ENCODE measurements at places on chromosomes 7 and 10. TPM values are rescaled to one million over a fixed set of nuclear protein-coding genes. Genes with fewer than 3 reads are reported as not detected.

- no peak overlapping the region for H3K27ac ChIP-seq
- H3K4me3 ChIP-seq = no peak overlapping the region
- peaks cover 53% of the 10 kb centered on the region for H3K36me3 ChIP-seq
- DNase-seq = no peak
Observed at GRCh38 chr7:152354061-152354460, 81.7 kb downstream of the KMT2C start.

DNA sequence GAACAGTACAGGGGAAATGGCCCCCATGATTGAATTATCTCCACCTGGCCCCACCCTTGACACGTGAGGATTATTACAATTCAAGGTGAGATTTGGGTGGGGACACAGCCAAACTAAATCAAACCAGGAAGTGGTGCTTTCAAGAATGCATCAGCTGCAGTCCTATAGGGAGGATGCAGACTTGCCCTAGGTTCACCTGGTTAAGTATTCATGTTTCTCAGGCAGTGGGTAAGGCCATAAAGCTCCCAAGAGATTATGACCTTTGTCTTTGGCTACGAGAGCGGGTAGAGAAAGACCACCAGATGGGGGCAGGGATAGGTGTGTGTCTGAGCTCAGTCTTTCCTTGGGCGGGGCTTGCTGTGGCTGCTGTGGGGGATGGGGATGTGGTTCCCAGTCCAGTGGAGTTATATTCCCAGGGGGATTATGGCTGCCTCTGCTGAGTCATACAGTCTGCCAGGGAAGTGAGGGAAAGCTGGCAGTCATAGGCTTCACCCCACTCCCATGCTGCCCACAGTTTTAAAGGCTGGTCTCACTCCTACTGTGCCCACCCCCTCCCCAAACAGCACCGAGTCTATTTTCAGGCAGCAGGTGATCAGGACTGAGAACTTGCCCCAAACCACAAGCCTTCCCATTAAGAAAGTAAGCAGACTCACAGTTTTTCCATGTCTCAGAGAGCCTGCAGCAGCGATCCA is 8.4 kb upstream of the R3HCC1L start:
- H3K36me3 ChIP-seq = no peaks in the 10 kb centered on the region
- H3K27ac ChIP-seq = no peak overlapping the region
- DNase-seq = no peak
- H3K4me1 ChIP-seq = no peaks in the 10 kb centered on the region

- H3K4me3 ChIP-seq = no peak overlapping the region
- no peak for DNase-seq
Observed at GRCh38 chr7:97460433-97460832, 271.5 kb upstream of the TAC1 start.

- H3K27me3 ChIP-seq = no peaks in the 10 kb centered on the region
- DNase-seq = no peak
- no peaks in the 10 kb centered on the region for H3K4me1 ChIP-seq
- H3K27ac ChIP-seq = no peak overlapping the region
Observed at GRCh38 chr10:24041834-24042233, 167.1 kb upstream of the KIAA1217 start.

DNA sequence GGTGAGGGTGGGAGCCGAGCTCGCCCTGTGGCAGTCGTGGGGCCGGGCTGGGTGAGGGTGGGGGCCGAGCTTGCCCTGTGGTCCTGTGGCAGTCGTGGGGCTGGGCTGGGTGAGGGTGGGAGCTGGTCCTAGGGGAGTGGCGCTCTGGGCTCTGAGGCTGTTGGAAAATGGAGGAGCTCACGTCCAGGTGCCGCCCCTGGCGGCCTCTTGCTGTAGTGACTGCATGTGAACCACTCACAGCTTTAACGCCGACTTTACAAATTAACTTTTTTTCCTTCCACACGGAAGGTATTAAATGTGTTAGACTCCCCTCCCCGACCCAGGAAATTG is 312.6 kb downstream of the WDR37 start:
- H3K27ac ChIP-seq = no peak overlapping the region
- H3K4me3 ChIP-seq = no peak overlapping the region
- peaks cover 9% of the 10 kb centered on the region for H3K27me3 ChIP-seq

DNA sequence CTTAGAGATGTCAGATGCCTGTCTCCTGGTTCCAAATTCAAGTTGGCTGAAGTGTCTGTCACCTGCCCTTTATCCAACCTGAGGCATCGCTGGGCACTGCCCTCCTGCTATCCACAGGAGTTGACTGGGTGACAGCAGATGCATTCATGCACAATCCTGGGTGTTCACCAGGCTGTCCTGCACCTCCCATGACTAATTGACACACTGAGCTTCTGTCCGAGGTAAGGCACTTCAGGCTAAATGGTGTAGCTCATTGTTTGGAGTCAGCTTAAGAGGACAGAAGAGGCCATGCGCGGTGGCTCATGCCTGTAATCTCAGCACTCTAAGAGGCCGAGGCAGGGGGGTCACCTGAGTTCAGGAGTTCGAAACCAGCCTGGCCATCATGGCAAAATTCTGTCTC is 2.4 kb downstream of the UCMA start:
- no peak overlapping the region for H3K4me3 ChIP-seq
- H3K4me1 ChIP-seq = no peaks in the 10 kb centered on the region
- no peaks in the 10 kb centered on the region for H3K27me3 ChIP-seq
- no peak overlapping the region for H3K27ac ChIP-seq
- no peaks in the 10 kb centered on the region for H3K36me3 ChIP-seq

The FANK1 gene
- total RNA-seq = 0.31 TPM

The LIPN gene
- not detected for total RNA-seq

The CUBN gene
- total RNA-seq = 2.5 TPM

The GNGT1 gene
- total RNA-seq = not detected
